ENCODE measurements at places on chromosomes 2 and 18. TPM values are rescaled to one million over a fixed set of nuclear protein-coding genes. Genes with fewer than 3 reads are reported as not detected.
A peak's percentile ranks its signal among the peaks of the same experiment; 100 is the strongest.

- peak overlapping the region; percentile 71 for H3K27ac ChIP-seq
- no peak overlapping the region for H3K4me3 ChIP-seq
- no peaks in the 10 kb centered on the region for H3K27me3 ChIP-seq
- no peaks in the 10 kb centered on the region for H3K36me3 ChIP-seq
- no peaks in the 10 kb centered on the region for H3K4me1 ChIP-seq
Measured at GRCh38 chr2:85854166-85854509, 34.7 kb downstream of the ST3GAL5 start.

DNA sequence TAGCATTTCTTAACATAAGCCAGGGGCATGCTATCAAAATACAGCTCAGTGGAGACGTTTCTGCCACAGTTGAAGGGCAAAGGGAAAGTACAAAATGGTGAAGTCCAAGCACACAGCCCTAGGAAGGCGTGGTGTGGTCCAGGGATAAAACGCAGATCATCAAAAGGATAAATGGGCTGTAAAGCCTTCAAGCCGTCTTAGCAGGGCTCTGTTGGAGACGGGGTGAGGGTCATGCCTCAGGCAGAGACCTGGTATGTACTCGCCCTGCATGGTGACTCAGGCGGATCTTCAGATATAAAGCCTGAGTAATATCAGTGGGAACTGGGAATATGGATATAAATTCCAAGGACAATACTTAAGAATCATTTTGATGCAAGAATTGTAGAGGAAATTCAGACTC lies 61.2 kb downstream of the NGEF start:
- H3K4me1 ChIP-seq = no peaks in the 10 kb centered on the region
- H3K4me3 ChIP-seq = no peak overlapping the region
- no peak for DNase-seq
- H3K27ac ChIP-seq = no peak overlapping the region

GRCh38 chr2:200471324-200471848 lies 38.5 kb downstream of the KCTD18 start:
- no peak overlapping the region for H3K27ac ChIP-seq
- H3K4me1 ChIP-seq = no peaks in the 10 kb centered on the region
- no peak overlapping the region for H3K4me3 ChIP-seq
- no peak for DNase-seq

DNA sequence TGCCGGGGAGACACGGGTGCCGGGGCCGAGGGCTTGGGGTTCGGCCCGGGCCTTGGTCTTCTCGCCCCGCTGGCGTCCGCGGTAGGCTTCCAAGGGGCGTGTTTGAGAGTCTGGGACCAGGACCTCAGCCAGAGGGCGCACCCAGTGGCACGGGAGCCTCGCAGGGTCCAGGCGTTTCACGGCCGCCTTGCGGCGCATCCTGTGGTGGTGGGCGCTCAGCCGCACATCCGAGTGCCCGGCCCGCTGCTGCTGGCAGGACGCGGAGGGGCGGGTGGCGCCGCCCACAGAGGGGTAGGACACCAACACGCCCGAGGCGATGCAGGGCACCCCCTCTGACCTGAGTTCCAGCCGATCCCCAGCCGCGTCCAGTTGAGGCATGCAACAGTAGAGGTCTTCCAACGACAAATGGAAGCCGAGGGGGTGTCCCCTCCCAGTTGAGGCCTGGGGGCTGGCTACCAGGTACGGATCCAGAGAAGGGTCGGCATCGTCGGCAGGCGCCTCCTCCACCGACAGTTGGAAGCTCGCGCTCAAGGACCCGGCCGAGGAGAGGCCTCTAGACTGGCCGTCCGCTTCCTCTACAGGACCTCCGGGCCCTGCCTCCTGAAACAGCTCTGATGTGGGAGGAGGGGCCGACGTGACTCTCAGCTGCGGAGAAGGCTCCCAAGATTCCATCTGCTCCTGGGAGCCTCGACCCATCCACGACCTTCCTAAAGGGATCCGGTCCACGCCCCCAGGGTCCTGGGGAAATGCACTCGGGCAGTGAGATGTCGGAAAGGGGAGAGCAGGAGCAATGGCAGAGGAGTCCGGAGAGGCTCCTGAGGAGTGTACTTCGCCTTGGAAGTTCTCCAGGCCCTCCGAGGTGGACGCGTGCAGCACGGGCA lies 6.3 kb downstream of the C2orf81 start:
- H3K4me3 ChIP-seq = peak overlapping the region; percentile 48
- H3K4me1 ChIP-seq = no peaks in the 10 kb centered on the region
- H3K27me3 ChIP-seq = no peaks in the 10 kb centered on the region
- H3K36me3 ChIP-seq = no peaks in the 10 kb centered on the region

- H3K36me3 ChIP-seq = no peaks in the 10 kb centered on the region
- no peak overlapping the region for H3K4me3 ChIP-seq
- H3K27ac ChIP-seq = no peak overlapping the region
- no peaks in the 10 kb centered on the region for H3K4me1 ChIP-seq
Measured at GRCh38 chr2:166517533-166518061, 23.5 kb upstream of the SCN7A start.

DNA sequence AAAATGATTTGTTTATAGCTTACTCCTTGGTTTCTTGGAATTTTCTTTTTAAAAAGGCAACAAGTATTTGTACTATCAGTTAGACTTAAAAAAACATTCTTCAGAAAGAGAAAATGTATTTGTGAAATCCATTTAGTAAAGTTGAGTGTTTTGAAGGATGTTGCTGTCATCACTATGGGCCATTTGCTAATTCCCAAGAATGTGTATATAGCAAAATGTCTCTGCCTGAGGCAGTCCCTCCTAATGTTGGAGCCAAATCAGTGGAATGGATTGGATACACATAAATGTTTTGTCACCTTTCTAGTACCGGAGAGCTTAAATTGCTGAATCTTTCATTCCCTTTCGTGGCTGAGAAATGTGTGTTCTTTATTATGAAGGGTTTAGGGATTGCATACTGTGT lies 890.2 kb upstream of the ZEB2 start:
- no peaks in the 10 kb centered on the region for H3K27me3 ChIP-seq
- no peaks in the 10 kb centered on the region for H3K36me3 ChIP-seq
- H3K4me3 ChIP-seq = no peak overlapping the region
- no peaks in the 10 kb centered on the region for H3K4me1 ChIP-seq
- no peak for DNase-seq

DNA sequence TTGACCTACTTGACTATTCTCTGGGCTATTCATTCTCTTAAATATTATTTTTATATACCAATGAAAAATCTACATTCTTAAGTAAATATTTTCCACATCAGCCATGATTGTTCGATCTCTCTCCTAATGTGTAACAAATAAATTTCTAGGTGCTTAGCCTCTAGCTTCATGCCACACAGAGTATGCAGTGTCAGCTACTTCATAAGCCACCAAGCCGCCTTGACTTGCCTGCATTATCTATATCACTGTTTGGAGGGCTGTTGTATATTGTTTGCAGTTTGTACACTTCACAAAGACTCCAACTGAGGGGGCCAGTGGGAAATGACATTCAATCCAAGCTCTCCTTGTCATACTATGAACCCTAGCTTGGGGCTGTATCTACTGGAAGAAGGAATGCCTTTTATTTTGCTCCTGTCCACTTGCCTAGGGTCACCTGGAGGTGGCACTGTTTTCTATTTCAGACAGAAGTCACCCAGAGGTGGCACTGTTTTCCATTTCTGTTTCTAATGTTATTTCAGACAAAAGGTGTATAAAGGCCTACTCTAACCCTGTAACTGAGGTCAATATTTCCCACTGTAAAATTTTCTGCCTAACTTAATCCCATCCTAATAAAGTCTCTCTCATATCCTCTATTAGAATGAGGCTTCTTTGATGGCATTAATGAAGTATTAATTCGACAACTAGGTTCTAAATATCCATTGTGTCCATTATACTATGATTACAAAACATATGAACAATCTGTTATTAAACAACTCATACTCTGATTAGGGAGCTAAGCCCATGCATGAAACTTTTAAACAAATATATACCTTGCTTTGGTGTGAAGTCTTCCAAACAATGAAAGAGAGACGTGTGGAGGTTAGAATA lies 36.4 kb downstream of the COL5A2 start:
- peak overlapping the region; percentile 2 for H3K27ac ChIP-seq
- H3K4me1 ChIP-seq = no peaks in the 10 kb centered on the region
- H3K27me3 ChIP-seq = no peaks in the 10 kb centered on the region
- DNase-seq = no peak
- H3K4me3 ChIP-seq = no peak overlapping the region

DNA sequence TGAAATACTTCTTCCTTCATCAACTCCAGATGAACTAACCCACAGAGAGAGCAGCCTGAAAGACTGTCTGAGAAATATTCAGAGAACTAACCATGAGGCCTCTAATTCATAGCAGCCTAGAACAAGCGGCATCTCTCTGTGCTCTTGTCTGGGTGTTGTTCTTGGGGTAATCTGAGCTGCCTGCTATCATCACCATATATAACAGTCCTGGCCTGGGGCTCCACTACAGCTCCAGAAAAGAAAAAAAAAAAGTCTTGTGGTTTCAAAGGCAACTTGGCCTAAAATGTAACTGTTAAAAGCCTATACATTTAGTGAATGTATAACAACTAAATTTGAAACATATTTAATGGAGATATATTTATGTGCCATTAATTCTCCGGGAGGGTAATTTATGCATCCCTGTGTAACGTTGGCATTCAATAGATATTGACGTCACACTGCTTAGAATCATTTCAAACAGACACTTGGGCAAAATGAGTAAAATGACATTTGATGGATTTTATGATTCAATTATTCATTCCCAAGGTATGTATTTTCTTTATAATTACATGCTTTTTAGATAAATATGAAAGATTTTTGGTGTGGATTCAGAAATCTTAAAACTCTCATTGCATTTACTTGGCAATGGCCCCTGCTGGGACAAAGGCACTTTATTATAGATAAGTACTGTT lies 294.3 kb downstream of the HRH4 start:
- no peaks in the 10 kb centered on the region for H3K4me1 ChIP-seq
- no peak overlapping the region for H3K27ac ChIP-seq
- no peak for DNase-seq
- H3K27me3 ChIP-seq = no peaks in the 10 kb centered on the region
- no peak overlapping the region for H3K4me3 ChIP-seq
- no peaks in the 10 kb centered on the region for H3K36me3 ChIP-seq

DNA sequence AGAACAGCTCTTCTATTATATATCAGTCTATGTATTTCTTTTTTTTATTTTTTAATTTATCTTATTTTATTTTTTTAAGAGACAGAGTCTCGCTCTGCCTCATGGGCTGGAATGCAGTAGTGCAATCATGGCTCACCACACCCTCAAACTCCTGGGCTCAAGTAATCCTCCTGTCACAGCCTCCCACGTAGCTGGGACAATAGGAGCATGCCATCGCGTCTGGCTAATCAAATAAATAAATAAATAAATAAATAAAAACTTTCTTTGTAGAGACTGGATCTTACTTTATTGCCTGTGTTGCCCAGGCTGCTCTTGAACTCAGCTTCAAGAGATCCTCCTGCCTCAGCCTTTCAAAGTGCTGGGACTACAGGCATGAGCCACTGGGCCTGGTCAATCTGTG lies 117.0 kb downstream of the RBMS1 start:
- DNase-seq = no peak
- H3K4me3 ChIP-seq = no peak overlapping the region
- H3K4me1 ChIP-seq = peaks cover 51% of the 10 kb centered on the region
- no peaks in the 10 kb centered on the region for H3K36me3 ChIP-seq
- H3K27me3 ChIP-seq = no peaks in the 10 kb centered on the region

GRCh38 chr2:240167588-240167880 lies 27.1 kb upstream of the OTOS start:
- DNase-seq = no peak
- H3K4me3 ChIP-seq = no peak overlapping the region
- no peaks in the 10 kb centered on the region for H3K36me3 ChIP-seq
- H3K27me3 ChIP-seq = no peaks in the 10 kb centered on the region

DNA sequence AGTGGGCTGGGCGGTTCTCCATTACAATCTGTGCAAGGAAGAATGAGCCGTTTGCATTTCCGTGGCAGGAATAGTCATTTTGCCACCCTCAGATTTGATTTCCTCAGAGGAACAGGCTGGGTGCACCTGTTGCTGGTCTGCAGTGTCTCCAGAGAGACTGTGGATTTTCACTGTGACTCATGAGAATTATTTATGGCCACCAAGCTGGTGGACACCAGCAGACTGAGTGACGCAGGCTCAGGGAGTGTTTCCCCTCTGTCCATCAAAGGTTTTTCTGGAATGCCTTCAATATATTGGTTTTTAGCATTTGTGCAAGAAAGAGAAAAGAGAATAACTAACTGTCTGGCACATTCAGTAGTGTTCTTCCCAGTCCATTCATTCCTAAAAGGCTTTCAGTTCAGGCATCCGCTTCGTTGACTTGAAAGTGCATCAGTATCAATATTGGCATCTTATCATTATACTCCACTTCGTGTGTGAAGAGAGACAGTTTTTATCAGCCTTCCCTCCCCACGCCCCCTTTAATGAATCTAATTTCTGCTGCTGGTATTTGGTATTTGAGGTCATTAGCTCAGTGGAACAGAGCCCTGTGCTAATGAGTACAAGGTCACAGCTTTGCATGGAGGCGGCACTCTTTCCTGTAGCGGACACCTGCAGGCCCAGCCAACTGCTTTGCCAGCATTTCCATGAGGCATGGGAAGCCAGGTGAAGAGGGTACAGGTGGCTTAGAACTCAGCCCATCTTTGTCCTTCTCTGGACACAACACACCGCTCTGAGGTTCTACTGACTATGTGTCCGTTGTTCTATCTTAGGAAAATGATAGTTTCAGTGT lies 39.9 kb downstream of the PRKCE start:
- no peak for DNase-seq
- no peak overlapping the region for H3K27ac ChIP-seq
- H3K4me3 ChIP-seq = no peak overlapping the region

DNA sequence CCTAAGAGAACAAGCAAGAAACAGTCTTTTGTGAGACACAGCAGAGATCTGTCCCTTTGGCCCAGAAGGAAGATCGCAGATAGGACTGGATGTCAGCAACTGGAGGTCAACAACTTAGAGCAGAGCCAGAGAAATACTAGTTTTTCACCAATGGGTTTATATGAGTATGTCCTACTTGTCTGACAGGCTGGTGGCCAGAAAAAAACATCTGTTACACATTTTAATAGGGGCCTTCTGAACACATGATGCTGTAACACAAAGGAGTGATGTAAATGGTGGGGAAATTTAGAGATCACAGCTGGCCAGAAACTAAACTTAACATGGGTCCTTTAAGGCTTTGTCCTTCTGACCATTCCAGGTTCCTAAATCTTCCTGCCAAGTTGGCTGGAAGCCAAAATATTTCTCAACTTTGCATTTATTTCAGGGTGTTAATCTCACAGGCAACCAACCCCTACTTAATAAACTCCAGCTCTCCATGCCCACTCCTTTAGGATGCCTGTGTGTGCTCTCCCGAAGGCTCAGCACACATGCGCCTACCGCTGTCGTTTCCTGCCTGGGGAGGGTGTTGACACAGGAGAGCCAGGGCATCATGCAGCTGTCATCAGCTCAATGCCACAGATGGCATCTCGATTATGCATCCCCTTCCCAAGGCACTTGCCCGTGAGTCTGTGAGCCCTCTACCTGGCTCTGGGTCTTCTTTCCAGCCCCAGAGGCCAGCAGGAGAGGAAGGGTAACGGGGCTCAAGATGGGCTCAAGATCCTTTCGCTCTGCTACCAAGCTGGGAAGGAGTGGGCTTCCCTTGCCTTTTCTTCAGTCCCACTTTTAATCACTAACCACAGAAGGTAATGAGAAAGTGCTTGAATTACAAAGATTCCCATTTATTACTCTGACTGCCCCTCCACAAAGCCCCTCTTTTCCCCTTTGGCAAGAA lies 252.5 kb downstream of the ETAA1 start:
- peak overlapping the region; percentile 72 for H3K27ac ChIP-seq
- no peak overlapping the region for H3K4me3 ChIP-seq
- DNase-seq = peak; percentile 77
- no peaks in the 10 kb centered on the region for H3K36me3 ChIP-seq
- no peaks in the 10 kb centered on the region for H3K4me1 ChIP-seq

TCF23 gene
- total RNA-seq = 32.5 TPM

RAD51AP2 gene
- total RNA-seq = 0.69 TPM

HK2 gene
- 0.29 TPM for total RNA-seq

SEPTIN2 gene
- total RNA-seq = 135 TPM

COL4A3 gene
- 6.2 TPM for total RNA-seq

TLX2 gene
- total RNA-seq = not detected

C2orf66 gene
- total RNA-seq = not detected

RTP5 gene
- total RNA-seq = not detected
